NCI-H345 (cell line): ENCODE measurements at places on chromosomes 5 and 9.

- DNase-seq = no peak
Observed at GRCh38 chr9:136584401-136584932, 38.6 kb upstream of the NOTCH1 start.

DNA sequence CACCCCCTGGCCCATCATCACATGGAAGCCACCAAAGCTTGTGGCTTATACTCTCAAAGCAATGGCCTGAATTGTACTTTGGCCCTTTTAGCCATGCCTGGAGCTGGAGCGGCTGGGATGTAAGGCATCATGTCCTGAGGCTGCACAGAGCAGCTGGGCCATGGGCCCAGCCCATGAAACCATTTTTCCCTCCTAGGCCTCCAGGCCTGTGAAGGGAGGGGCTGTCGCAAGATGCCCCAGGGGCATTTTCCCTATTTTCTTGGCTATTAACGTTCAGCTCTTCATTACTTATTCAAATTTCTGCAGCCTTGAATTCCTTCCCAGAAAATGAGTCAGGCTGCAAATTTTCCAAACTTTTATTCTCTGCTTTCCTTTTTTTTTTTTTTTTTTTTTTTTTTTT, 27.7 kb downstream of the FST start:
- no peak for DNase-seq

- peak; percentile 27 for DNase-seq
Observed at GRCh38 chr9:70746316-70746715, 331.9 kb upstream of the KLF9 start.

GRCh38 chr9:27108981-27109541, at the start of gene TEK:
Gene TEK (plus strand): TSS chr9:27109225. CDS start chr9:27109591, 366 bp downstream.
- DNase-seq = no peak

- DNase-seq = no peak
Observed at GRCh38 chr9:95679874-95680273, 163.1 kb upstream of the PTCH1 start.

GRCh38 chr9:38060681-38061080, 8.3 kb downstream of the SHB start:
- no peak for DNase-seq

- DNase-seq = no peak
Observed at GRCh38 chr5:95422838-95423237, 31.7 kb downstream of the FAM81B start.

GRCh38 chr5:72597456-72597948, 90.3 kb upstream of the ZNF366 start:
- no peak for DNase-seq

DNA sequence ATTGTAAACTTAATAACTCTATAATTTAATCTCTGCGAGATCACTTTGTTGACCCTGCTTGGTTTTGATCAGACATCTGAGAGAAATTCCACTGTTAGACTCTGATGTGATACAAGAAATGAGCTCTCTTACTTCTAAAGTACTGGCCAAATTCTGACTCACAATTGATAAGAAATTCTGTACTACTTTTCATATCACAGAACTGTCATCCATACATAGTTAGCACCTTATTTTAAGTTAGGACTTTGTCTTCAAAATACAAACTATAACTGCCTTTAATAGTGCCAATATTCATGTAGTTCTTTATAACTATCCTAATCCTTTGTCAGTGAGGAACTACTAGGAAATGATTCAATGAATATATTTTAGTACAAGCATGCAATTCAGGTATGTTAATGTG, 23.4 kb downstream of the MARCHF11 start:
- DNase-seq = no peak

- DNase-seq = no peak
Observed at GRCh38 chr9:76150013-76150412, 244.2 kb downstream of the RFK start.

- no peak for DNase-seq
Observed at GRCh38 chr5:68024426-68024825, 191.1 kb upstream of the PIK3R1 start.

- DNase-seq = no peak
Observed at GRCh38 chr5:143040622-143041021, 270.4 kb downstream of the ARHGAP26 start.

- DNase-seq = no peak
Observed at GRCh38 chr9:134544388-134545214, 97.0 kb upstream of the COL5A1 start.

DNA sequence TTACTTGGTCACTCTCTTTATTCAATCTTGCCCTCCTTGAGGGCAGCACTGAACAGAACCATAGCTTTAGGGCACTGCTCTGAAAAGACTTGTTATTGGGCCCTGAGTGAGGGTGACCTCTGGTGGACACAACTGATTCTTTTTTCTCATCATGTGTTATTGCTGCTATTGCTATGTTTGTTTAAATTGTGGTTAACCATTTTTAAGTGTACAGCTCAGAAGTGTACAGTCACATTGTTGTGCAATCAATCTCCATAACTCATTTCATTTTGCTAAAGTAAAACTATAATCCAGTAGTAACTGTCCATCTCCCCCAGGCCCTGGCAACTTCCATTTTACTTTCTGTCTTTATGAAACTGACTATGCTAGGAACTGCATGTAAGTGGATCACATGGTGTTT, 351.1 kb upstream of the RIOK2 start:
- peak; percentile 2 for DNase-seq

- DNase-seq = no peak
Observed at GRCh38 chr9:33782395-33783152, 12.8 kb upstream of the PRSS3 start.

GRCh38 chr5:33238826-33239695, 201.7 kb upstream of the TARS1 start:
- no peak for DNase-seq

GRCh38 chr5:73295447-73295846, 122.5 kb downstream of the TMEM174 start:
- DNase-seq = peak; percentile 18

DNA sequence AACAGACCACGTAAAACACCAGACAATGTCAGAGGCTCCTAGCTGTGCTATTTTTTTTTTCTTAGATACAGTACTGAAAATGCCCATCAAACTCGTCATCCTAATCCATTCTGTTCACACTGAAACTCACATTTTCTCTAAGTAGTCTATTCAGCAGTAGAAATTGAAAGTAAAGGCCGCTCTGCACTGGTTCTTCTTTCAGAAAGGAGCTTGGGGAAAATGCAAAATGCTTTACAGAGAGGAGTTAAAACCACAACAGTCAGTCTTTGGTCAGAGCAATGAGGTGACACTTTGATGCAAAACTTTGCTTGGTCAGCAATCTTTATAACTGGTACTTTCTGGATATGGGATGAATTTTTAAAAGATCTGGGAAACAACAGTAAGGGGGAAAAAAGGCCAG, 43.8 kb upstream of the SUSD1 start:
- DNase-seq = no peak

DNA sequence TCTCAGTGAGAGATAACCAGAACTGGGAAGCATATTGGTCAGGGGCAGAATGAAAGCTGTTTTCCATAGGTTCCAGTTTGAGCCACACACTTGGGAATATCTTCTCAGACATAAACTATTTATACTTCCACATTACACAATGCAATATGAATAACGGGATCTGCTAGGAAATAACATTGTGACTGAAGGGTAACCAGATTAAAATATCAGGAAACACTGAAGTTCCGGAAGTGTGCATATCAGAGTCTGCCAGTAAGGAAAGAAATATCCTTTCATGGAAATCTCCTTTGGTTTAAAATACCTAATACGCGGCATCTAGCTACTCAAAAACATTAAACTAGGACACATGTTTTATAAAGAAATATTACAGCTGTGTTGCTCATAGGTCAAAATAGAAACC, 56.3 kb downstream of the ST8SIA4 start:
- DNase-seq = no peak

- DNase-seq = no peak
Observed at GRCh38 chr9:117574099-117574498, 130.1 kb upstream of the TLR4 start.

DNA sequence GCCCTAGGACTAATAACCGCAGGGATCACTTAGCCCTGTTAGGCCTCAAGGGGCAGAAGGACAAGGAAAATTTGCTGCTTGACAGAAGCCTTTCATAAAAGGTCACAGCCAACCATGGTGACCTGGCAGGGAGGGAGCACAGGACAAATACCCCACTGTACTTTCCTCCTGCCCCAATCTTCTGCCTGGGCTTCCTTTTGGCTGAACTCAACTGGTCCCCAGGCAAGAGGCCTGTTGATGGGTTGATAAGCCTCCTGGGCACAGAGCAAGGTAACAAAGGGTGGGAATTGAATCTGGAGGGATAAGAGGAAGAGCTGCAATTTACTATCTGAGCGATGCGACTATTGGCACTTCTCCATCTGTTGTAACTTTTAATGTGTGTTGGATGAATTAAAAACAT, 392.9 kb downstream of the RASEF start:
- DNase-seq = no peak
